Left colon (tissue), 2 donors: ENCODE measurements at places on chromosomes 5 and 9.
A peak's percentile ranks its signal among the peaks of the same experiment; 100 is the strongest.

DNA sequence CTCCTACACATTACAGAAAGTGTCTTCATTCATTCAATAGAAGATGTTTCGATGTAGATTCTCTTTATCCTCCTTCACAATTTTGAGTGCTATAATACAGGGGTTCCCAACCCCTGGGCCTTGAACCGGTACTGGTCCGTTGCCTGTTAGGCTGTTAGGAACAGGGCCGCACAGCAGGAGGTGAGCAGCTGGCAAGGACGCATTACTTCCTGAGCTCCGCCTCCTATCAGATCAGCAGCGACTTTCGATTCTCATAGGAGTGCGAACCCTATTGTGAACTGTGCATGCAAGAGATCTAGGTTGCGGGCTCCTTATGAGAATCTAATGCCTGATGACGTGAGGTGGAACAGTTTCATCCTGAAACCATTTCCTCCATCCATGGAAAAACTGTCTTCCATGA is 153.0 kb upstream of the SMC2 start:
- DNase-seq, result no peak

DNA sequence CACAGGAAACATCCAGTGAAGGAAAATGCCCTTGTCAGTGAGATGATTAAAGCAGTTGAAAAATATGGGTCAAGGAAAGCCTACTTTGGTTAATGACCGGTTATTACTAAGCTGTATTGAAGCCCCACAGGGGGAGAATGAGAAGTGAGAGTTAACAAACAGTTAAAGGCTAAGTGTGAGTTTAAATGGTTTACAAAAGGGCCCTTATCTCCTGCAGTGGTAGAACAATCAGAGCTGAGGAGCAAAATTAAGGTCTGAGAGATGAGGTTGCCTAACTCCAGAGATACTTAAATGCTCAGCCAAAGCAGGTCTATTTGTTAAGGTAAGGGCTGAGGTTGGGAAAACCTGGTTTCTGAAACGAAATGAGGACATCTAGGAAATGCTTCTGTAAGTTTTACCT is 75.1 kb upstream of the FER start:
- DNase-seq, result no peak

- DNase-seq, result no peak
These were observed 4.5 kb upstream of the MOB3B start for GRCh38 chr9:27534131-27534530.

- DNase-seq, result no peak
These were observed 537.8 kb upstream of the BRINP1 start for GRCh38 chr9:119907056-119907455.

DNA sequence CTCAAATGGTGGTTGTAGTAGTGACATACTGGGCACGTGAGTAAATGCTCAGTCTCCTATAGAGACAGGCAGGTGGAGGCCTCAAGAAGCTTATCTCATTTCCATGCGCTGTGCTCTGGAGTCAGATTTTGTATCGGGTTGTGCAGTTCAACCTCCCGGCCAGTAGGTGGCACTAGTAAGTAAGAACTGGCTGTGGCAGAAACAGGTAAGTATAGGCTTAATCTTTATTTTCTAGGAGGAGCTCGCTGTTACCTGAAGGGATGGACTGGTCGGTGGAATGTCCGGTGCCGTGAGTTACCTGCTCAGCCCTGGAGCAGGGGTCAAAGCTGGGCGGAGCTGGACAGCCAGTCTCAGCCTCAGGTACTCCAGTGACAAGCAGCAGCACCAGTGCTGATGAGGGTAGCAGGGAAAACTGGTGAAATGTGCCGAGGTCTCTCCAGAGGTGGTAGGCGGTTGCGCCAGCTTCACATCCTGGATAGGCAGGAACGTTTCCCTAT is 880.1 kb upstream of the SEMA6A start:
- DNase-seq, result peak; percentile 37

DNA sequence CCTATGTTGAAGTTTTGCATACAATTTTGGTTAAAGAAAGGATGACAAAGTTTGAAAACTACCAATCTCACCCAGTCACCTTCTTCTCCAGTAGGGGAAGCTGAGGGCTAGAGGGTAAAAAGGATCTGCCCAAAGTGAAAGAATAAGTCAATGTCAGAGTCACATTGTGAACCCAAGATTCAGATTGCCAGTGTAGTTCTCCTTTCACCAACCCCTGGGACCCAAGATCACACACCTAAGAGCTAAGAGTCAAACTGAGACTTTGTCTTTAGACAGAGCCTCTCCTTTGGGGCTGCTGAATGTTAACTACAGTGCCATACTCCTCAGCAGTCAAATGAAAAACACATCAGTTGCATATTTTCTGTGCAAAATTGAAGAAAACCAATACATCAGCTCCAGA is 210.6 kb downstream of the ATP10B start:
- DNase-seq, result no peak

GRCh38 chr9:2465921-2466460 is 155.6 kb upstream of the VLDLR start:
- no peak for DNase-seq

GRCh38 chr5:132246806-132247205 is 10.7 kb upstream of the PDLIM4 start:
- no peak for DNase-seq

DNA sequence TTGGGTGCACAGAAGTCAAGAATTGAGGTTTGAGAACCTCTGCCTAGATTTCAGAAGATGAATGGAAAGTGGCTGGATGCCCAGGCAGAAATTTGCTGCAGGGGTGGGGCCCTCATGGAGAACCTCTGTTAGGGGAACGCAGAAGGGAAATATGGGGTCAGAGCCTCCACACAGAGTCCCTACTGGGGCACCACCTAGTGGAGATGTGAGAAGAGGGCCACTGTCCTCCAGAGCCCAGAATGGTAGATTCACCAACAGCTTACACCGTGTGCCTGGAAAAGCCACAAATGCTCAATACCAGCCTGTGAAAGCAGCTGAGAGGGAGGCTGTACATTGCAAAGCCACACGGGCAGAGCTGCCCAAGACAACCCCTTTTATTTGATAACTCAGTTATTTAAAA is 383.5 kb downstream of the TLE4 start:
- DNase-seq, result no peak

- DNase-seq, result no peak
These were observed 23.2 kb upstream of the RCL1 start for GRCh38 chr9:4769321-4770080.

DNA sequence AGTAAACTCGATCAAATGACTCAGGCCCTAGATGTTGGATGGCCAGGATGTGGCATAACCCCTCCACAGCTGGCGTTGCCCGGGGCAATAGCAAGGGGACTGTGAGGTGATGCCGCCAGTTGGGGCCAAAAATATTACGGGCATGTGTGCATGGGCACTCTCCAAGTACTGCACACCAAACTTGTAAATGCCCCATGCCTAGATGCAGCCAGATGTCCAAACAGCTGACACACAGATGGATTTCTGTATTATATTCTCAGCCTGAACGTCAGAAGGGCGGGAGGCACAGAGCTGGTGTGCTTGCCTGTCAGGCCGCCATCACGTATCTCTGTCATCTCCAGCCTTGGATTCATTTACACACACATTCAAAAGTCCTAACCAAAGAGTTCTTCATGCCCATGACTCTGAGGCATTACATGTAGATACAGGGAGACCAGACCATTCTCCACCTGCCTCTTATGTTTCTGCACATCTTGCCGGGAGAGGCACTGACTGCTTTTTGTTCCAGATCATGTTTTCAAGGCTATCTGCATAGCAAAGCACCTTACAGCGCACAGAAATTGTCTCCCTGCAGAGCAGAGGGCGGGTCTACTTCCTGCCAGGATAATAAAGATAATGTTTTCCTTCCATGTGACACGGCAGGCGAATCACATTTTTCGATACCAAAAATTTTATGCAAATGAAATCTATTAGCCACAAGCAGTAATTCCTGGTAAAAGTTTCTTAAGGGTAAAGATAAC is 200.9 kb upstream of the ADAMTS16 start:
- no peak for DNase-seq

- no peak for DNase-seq
These were observed 39.5 kb downstream of the SNCAIP start for GRCh38 chr5:122351416-122352157.

DNA sequence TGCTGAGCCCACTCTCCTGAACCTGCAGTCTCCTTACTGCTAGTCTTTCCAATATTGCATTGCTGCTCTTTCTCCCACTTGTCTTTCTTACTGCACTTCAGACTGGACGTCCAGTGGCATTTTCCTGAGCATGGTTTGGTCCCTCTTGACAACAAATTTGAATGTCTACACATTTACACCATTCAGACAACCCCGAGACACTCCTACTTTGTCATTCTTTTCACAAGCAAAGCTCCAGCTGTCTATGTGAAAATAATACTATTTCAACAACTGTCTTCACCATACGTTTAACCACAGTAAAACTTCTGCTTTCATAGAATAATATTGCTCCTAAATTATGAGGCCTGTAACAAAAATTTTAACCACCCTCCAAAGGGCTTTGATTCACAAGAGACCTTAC is 10.4 kb upstream of the APTX start:
- no peak for DNase-seq

DNA sequence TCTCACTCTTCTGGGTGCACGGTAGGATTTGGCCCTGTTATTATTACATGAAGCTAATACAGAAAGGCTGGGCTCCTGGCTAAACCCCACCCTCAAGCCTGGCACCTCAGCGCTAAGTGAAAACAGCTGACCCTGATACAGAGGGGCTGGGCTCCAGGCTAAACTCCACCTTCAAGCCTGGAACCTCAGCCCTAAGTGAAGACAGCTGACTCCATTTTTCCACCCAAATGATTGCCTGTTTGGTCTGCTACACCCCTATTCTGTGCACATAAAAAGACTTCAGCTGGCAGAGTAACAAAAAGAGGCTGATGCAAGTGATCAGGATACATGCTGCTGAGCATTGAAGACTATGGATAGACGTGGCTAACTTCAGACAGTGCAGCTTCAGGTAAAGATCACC is 148.4 kb upstream of the CLINT1 start:
- no peak for DNase-seq

- DNase-seq, result peak; percentile 47
These were observed 158.6 kb upstream of the DMRT1 start for GRCh38 chr9:682633-683508.

GRCh38 chr9:133171161-133171961 is 7.6 kb upstream of the GBGT1 start:
- DNase-seq, result no peak

- DNase-seq, result no peak
These were observed 49.6 kb downstream of the SERINC5 start for GRCh38 chr5:80206282-80206681.

- DNase-seq, result no peak
These were observed 64.4 kb upstream of the WWC1 start for GRCh38 chr5:168227001-168227400.

DNA sequence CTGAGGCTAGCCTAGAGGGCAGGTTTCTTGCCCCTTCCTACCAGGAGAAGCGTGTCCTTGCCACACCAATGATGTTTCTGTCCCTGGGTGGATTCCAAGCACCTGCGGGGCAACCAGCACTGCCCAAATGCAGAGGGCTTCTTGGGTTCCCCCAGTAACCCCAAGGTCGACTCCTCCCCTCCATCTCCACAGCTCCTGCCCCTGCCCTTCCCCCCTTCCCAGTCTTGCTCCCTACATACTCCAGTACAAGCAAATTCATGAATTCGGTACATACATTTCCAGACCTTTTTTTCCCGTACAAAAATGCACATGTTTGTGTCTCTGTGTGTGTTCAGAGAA is 12.8 kb upstream of the JADE2 start:
- no peak for DNase-seq

GRCh38 chr5:170278611-170279458 is 18.7 kb downstream of the LCP2 start:
- peak; percentile 58 for DNase-seq

DNA sequence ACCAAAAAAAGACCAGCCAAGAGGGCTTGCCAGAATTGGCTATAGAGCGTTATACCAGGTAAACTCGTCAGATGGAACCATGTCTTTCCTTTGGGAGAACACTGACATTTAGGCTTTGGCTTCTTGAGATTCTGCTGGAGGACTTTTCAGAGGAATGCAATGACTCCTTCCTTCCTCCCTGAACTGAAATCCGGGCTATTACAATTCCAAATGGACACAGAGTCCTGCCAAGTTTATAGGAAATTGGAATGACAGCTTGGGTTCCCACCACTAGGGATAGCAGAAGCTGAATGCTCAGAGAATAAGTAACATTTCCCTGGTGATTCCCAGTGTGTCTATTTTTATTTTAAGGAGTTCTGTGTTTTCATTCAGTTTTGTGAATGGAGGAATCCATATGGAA is 143.0 kb downstream of the FGF1 start:
- DNase-seq, result no peak

GRCh38 chr5:110478895-110479294 is 247.6 kb downstream of the TMEM232 start:
- no peak for DNase-seq

DNA sequence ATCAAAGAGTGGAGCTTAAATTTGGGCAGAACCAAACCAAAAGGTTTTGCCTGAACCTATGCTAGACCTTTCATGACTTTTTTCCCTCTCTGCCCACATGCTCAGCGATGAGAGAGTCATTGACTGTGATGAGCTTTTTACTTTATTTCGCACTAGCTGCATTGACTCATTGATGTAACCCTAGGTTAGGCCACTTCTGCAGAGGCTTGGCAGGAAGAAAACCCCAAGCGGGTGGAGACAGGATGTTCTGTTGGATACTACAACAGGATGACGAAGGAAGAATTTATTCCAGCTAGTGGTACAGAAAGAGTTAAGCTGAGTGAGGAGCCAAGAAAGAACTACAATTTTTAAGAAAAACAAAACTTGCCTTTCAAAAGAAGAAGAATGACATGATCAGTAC is 18.4 kb downstream of the AGXT2 start:
- DNase-seq, result no peak

DNA sequence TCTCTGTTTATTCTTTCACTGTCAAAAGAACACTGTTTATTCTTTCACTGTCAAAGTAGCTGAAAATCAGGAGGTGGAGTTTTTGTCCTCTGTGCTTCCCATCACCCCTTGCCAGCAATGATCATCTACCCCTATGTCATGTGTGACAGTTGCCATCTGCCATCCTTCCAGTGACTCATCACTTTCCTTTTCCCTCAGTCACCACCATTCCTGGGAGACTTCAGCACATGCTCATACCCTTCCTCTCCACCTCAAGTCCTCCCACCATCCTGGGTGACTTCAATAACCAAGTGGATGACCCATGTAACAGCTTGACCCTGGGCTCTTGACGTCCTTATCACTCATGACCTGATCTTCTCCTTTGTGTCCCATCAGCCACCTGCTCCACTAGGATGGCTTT is 43.3 kb upstream of the RASEF start:
- no peak for DNase-seq

DNA sequence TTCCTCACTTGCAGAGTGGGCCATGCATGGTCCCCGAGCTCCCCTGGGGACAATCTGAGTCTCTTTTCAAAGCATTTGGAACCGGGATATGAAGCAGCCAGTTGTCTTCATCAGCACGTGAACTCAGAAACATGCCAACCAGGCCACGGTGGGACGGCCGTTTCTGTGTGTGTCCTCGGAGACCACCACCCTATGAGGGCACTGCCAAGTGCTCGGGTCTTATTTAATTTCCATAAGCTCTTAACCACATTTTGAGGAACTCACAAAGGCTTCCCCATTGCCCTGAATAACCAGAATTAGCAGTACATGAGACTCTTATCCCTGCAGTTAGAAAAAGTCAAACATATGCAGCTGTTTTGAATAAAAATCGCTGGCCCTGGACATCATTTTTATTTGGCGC is 60.1 kb downstream of the OTULIN start:
- DNase-seq, result no peak

GRCh38 chr9:93710370-93710723 is 134.0 kb downstream of the PHF2 start:
- no peak for DNase-seq

- DNase-seq, result no peak
These were observed 212.3 kb downstream of the ICE1 start for GRCh38 chr5:5634817-5635216.
